Cerebellar nuclear complex (tissue), 1 donor: ENCODE measurements at places on chromosomes 1 and 21.

GRCh38 chr1:159170639-159171038, 776 bp upstream of the CADM3 start:
- DNase-seq, result no peak

- DNase-seq, result no peak
Observed at GRCh38 chr1:11693024-11693590, 1.6 kb downstream of the DRAXIN start.

DNA sequence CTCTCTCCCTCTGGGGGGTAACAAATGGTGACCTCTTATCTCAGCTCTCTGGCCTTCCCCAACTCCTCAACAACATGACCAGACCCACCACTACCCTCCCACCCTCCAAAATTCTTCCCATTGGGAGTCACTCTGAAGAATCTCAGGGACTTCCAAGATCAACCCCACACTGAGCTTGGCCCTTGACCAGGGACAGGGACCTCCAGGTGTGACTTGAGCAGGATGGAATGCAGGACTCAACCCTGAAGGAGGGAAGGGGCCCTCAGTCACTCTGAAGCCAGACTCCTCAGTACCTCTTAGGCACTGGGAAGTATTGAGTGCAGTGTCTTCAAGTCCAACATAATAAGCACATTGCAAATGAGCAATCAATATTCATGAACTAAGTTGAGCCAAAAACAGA, 1.9 kb downstream of the CASQ1 start:
- no peak for DNase-seq

GRCh38 chr1:27348861-27349783, 7.3 kb downstream of the SYTL1 start:
- DNase-seq, result peak; percentile 20

GRCh38 chr1:31099293-31100032, 33.9 kb upstream of the PUM1 start:
- DNase-seq, result no peak

- DNase-seq, result no peak
Observed at GRCh38 chr1:33948291-33948690, 84.4 kb downstream of the HMGB4 start.

GRCh38 chr1:21783679-21784603, 992 bp upstream of the USP48 start:
- no peak for DNase-seq

DNA sequence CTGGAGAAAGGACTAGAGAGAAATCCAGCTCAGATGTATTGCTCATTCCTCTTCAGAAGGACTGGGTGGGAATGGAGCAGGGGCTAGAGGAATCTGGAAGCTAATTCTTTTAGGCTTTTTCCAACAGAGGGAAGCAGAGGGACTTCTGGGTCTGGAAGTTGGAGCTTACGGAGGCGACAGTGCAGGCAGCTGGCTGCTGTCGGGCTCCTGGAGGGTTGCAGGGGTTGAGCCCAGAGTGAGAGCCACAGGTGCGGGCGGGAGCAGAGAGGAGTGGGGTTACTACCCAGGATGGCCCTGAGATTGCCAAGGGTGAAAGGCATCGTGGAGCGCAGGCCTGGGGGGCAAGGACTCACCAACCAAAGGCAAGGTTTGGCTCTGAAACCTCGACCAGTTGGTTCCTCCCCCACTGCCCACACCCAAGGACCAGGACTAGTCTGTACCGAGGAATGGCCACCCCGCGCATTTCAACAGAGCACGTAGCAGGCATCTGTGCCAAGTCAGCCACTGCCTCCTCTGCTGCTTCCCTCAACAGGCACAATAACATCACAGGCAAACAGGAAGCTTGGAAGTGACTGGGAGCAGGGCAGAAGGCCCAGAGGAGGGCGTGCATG, 22.7 kb upstream of the EDN2 start:
- no peak for DNase-seq

GRCh38 chr1:103146166-103146565, 37.8 kb upstream of the COL11A1 start:
- DNase-seq, result no peak
